ENCODE measurements at places on chromosomes 2 and 18.

GRCh38 chr2:64768491-64769005, 114.8 kb upstream of the SERTAD2 start:
- no peak for DNase-seq

DNA sequence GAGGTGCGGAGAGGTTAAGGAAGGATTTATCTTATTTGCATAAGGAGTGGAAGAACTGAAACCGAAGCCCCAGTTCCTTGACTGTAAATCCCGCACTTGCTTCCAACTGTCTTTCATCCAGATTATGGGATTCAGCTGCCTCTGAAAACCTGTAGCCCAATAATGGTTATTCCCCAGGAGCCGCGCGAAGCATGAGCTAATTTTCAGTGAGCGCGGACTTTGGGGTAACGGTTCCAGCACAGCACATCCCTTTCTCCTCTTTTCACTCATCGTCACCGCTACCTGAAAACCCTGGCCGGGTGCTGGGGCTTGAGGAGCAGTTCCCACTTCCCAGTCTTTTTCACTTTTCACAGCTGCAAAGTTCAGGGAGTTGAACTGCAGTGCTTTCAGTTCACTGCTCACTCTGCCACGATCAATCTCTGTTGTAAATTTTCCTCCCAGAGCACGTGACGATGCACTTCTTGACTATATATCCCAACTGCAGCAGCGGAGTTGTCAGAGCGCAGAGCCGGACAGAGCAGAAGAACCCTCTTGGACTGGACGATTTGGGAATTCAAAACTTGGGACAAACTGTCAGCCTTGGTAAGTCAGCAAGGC, at the start of gene KCNE4:
TSS of gene KCNE4 (plus strand) at position 498 of the 597 bp plus-strand sequence. CDS start 641 bp downstream, outside the sequence.
- no peak for DNase-seq

GRCh38 chr18:67260841-67261240, 255.7 kb downstream of the DSEL start:
- no peak for DNase-seq

DNA sequence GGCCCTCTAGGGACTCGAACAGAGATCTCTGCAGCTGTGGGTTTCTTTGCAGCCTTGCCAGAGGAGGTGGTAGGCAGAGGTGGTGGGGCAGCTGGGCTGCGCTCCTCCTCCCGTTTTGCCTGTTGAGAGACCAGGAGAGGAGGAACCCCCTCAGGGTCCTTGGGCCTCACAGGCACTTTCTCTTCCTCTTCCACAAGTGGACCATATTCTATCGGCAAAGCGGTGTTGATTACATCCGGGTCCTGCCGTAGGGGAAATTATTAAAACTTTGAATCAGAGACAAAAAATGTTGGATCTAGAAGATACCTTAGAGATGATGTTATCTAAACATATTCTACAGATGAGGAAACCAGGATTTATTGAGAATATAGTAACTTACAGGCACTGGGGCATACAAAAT, 78.5 kb downstream of the CLIP4 start:
- no peak for DNase-seq

- no peak for DNase-seq
These were observed 110.7 kb upstream of the STPG4 start for GRCh38 chr2:47265751-47266231.

GRCh38 chr18:45820106-45820745, 5.2 kb upstream of the SIGLEC15 start:
- DNase-seq = no peak

GRCh38 chr2:36582538-36582937, 15.4 kb downstream of the FEZ2 start:
- no peak for DNase-seq

GRCh38 chr2:161088658-161089350, 71.4 kb upstream of the TANK start:
- DNase-seq = no peak

DNA sequence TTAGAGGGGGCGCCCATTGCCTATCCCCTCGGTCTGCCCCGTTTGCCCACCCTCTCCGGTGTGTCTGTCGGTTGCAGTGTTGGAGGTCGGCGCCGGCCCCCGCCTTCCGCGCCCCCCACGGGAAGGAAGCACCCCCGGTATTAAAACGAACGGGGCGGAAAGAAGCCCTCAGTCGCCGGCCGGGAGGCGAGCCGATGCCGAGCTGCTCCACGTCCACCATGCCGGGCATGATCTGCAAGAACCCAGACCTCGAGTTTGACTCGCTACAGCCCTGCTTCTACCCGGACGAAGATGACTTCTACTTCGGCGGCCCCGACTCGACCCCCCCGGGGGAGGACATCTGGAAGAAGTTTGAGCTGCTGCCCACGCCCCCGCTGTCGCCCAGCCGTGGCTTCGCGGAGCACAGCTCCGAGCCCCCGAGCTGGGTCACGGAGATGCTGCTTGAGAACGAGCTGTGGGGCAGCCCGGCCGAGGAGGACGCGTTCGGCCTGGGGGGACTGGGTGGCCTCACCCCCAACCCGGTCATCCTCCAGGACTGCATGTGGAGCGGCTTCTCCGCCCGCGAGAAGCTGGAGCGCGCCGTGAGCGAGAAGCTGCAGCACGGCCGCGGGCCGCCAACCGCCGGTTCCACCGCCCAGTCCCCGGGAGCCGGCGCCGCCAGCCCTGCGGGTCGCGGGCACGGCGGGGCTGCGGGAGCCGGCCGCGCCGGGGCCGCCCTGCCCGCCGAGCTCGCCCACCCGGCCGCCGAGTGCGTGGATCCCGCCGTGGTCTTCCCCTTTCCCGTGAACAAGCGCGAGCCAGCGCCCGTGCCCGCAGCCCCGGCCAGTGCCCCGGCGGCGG, 1.7 kb downstream of the MYCN start:
- peak; percentile 32 for DNase-seq

DNA sequence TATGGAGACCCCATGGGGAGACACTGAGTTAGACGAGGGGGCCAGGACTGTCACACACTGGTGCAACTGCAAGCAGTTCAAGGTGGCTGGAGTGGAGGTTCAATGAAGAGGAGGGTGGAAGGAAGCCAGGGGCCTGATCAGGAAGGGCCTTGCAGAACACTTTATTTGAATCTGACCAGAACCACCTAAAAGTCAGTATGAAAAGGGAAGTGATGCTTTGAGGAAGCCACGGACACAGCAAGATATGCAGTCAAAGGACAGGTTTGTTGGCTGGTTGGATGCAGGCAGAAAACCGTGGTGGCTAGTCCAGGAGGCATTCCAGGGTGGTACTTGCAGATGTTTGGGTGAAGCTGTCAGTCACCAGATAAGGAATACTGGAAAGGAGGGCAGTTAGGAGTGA, 3.5 kb upstream of the FAM124B start:
- no peak for DNase-seq

DNA sequence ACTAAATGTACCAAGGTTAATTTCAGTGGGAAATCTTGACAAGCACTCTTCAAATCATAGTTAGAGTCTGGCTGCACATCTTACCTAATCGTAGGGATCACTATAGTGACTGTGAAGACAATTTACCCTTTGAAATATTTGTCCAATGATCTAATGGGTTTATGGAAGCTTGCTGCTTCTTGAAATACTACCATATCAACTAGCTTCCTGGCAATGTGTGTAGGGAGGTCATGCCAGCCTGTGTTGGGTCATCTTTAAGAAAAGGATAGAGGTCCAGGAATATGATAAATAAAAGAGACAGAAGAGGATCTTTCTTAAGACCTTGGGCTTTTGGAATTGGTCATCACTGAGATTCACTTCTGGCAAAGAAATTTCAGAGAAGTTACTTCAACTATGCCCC, 84.4 kb downstream of the POLE4 start:
- no peak for DNase-seq

DNA sequence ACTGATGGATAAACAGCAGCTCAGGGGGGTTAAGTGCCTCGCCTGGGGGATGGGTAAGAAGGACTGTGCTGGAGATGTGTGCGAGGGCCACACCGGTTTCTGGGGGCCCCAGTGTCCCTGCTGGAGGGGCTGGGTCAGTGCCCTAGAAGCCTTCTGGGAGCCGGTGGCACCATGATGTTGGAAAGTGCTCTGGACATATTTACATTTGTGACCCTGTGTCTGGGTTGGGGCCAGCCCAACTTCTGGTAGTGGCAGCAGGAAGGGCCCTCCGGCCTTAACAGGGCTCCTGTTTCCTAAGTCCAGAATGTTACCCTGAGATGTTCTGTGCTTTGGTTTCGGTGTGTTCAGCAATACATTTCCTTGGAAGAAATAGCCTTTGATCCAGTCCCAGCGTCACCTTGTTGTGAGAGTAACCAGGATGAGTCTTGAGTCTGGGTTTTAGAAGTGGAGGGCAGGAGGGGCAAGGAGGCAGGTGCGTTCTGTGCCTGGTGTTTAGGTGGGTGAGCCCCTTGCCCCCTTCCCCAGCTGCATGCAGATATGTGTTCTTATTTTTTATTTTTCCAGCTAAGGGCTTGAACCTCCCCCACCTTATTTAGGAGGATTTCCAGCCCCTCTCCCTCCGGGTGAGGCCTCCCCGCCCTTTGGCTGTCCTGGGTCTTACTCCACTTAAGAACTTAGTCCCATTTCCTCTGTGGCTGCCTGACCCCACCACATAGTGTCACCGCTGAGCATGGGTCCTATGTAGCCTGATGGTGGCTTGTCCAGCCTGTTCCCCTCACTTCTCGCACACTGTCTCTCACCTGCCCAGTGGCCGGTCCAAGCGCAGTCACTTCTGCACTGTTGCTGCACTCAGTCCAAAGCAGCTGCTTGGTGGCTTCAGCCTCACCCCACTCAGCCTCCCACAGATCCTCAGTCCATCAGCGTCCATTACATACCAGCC, 132.7 kb upstream of the HS6ST1 start:
- DNase-seq = no peak

GRCh38 chr2:1488851-1489250, 75.6 kb downstream of the TPO start:
- no peak for DNase-seq

- peak; percentile 56 for DNase-seq
These were observed 48.7 kb downstream of the IL1RL2 start for GRCh38 chr2:102235491-102235890.

GRCh38 chr2:12921321-12921720, 204.6 kb downstream of the TRIB2 start:
- no peak for DNase-seq

DNA sequence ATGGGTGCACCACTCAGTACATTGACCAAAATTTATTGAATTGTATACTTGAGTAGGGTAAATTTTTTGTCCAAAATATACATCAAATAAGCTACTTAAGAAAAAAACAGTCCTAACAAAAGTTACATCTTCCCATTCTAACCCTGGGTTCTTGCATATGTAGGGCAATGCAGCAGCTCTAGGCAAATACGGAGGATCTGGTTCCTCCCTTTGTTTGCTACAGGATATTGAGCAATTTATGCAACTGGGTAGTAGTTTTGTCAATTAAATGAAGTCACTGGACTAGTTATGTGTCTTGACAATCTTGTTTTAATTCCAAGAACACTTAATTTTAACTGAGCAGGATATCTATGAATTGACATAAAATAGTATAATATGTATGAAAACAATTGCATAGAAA, 1507.2 kb upstream of the PIK3C3 start:
- DNase-seq = no peak

- DNase-seq = no peak
These were observed 6.7 kb downstream of the ORC4 start for GRCh38 chr2:148013876-148014275.

GRCh38 chr2:221468317-221468716, 103.8 kb downstream of the EPHA4 start:
- DNase-seq = no peak

DNA sequence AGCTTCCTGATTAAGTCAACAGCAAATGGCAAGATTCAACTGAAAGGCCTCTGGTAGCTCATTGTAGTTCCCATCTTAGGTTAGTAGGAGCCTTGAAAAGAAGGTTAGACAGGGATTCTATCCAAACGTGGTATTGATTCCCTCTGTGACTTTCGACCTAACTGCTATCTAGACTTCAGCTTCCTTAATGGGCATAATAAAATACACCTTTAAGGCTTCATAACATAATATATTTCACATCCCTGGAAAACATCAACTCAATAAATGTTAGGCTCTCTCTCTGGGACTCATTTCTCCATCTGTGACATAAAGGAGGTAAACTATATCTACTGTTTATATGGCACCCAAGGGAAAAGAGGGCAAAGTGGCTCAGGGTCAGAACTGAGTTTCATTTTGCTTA, 60.9 kb downstream of the STK39 start:
- no peak for DNase-seq

DNA sequence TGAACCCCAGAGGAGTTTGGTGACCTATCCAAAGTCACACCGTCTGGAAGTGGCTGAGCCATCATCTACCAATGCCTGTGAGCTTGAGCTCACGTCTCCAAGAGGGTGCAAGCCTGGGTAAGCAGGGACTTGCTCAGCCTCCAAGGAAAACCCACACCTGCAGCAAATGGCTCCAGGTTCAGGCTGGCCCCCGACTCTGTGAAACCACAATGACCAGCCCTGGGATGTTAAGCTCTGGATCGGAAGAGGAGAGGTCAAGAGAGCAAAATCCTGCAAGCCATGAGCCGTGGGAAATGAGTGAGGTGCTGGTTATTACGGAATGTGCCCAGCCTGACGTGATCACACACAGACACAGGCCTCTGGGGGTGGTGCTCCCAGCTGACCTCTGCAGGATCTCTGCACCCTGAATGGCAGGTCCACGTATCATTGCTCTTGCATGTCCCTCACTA, 94.1 kb upstream of the OTOS start:
- DNase-seq = peak; percentile 19

- DNase-seq = no peak
These were observed 74.8 kb upstream of the ADAM23 start for GRCh38 chr2:206368484-206368883.

- DNase-seq = no peak
These were observed 72.7 kb upstream of the MAP3K20 start for GRCh38 chr2:173002751-173003541.

DNA sequence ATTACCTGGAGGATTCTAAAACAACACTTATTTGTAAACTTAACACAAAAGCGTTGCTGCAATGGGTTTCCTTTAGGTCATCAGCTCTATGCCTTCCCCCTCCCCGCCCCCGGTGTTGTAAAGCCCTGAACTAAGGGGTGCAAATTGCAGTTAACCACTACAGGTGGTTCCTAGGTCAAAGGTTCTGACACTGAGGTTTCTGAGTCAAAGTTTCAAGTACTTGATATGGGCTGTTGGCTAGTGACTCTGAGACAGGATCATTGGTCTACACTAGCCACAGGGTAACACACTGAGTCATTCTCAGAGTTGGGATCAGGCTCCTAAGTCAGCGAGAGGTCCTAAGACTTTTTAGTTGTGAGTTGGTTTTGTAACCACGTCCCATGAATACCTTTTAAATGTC, 15.4 kb downstream of the IL1B start:
- peak; percentile 43 for DNase-seq

GRCh38 chr18:72866442-72866900, 1.3 kb downstream of the NETO1 start:
- DNase-seq = no peak

DNA sequence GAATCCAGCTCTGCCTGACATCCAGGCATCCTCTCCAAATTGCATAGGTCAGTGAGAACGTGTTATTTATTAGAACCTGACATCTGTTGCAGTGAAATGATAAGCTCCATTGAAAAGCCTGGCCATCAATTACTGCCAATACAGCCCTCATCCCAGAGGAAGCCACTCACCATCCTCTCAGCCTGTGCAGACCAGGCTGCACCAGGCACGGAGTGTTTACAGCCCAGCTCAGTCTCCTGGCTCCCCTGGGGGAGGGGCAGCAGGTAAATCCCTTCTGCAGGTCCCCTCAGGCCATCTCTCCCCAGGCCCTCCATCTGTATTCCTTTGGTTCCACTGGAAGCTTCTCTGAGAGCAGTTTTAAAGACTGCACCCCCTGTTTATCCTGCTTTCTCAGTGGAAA, 82.6 kb upstream of the FOSL2 start:
- DNase-seq = no peak

- DNase-seq = no peak
These were observed 5.4 kb downstream of the METTL21A start for GRCh38 chr2:207619764-207620203.
